Forelimb muscle (tissue), 1 donor: ENCODE measurements at places on chromosomes 11 and 22. TPM values are rescaled to one million over a fixed set of nuclear protein-coding genes. Genes with fewer than 3 reads are reported as not detected.

The OTUB1 gene
- polyA plus RNA-seq, result 45.5 TPM

The MOGAT2 gene
- polyA plus RNA-seq, result not detected

The LRRC74B gene
- 0.18 TPM for polyA plus RNA-seq

The DRD4 gene
- polyA plus RNA-seq, result 1.1 TPM

The ANO5 gene
- polyA plus RNA-seq, result 14.4 TPM

The BRSK2 gene
- 1.2 TPM for polyA plus RNA-seq

GRCh38 chr22:19420321-19420720 is 11.2 kb downstream of the HIRA start:
- no peak for DNase-seq

- DNase-seq, result no peak
These were observed 8.0 kb upstream of the TPCN2 start for GRCh38 chr11:69040581-69041260.

DNA sequence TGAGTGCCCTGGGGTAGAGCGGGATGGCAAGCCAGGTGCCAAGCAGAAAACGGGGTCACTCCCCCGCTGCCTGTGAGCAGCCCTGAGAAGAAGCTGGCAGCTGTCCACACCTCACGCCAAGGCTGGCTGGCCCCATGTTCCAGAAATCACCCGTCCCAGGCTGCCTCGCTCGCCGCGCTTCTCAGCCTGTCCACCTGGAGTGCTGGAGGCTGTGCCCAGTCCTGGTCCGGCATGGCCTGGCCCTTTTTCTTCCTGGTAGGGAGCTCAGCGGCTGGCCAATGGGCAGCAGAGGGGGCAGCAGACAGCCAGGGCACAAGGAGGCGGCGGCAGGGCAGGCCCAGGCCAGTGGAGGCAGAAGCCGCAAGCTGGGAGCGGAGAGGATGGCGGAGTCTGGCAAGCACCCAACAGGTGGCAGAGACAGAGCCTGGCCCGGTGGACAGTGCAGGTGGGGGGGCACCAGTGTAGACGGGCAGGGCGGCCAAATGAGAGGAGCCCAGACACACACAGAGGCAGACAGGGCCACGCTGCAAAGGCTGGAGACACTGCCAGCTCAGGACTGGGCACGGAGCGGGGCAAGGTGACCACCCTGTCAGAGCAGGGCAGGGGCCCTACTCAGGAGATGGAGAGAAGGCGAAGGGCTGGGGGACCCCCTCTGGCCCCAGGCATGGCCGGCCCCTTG is 37.2 kb upstream of the TH start:
- no peak for DNase-seq

DNA sequence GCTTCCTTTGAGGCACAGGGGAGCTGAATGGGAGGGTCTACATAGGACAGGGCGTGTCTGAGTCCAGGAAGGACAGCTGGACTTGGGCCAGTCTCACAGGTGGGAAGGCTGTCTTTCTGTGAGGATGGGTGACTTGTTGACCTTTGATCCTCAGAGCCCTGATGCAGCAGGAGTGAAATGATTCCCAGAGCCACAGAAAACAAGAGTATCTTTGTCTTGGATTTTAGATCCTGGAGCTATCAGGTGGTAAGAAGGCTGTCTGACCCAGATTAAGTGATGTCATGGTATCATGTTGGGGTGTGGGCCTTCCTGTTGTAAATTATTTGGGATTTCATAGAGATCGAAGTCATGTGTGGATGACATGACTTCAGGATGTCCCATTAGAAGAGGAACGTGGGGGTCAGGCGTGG is 15.0 kb downstream of the PTPRJ start:
- no peak for DNase-seq

- DNase-seq, result no peak
These were observed 10.9 kb downstream of the PDGFD start for GRCh38 chr11:104152941-104153505.
